Subcutaneous preadipocyte (primary cell): ENCODE measurements at places on chromosomes 1 and 21. TPM values are rescaled to one million over a fixed set of nuclear protein-coding genes. Genes with fewer than 3 reads are reported as not detected.

Gene MROH9
- 0.37 TPM in 1 of 2 replicates, not detected in the other for total RNA-seq

Gene TTC34
- 0.20 and 0.37 TPM in 2 replicates for total RNA-seq

Gene B3GALT6
- total RNA-seq, result 20.6 and 22.3 TPM in 2 replicates

Gene KCNC4
- total RNA-seq, result 1.1 and 1.4 TPM in 2 replicates

Gene SLFNL1
- under 0.01 and 0.20 TPM in 2 replicates for total RNA-seq

Gene PARS2
- total RNA-seq, result 4.4 and 5.9 TPM in 2 replicates

Gene RAB25
- total RNA-seq, result not detected in 2 replicates

Gene SAMSN1
- not detected in 2 replicates for total RNA-seq

Gene BLACAT1
- total RNA-seq, result under 0.01 TPM in 1 of 2 replicates, not detected in the other

Gene ALPL
- 7.3 TPM in 1 of 2 replicates, not detected in the other for total RNA-seq

Gene NDC1
- total RNA-seq, result 32.0 and 46.1 TPM in 2 replicates

Gene SMIM1
- 0.39 TPM in 1 of 2 replicates, not detected in the other for total RNA-seq

Gene LAPTM5
- total RNA-seq, result 0.37 and 0.39 TPM in 2 replicates

Gene WNT2B
- total RNA-seq, result 1.5 and 2.0 TPM in 2 replicates

Gene BCAR3
- 14.7 and 23.5 TPM in 2 replicates for total RNA-seq

Gene GJA5
- total RNA-seq, result under 0.01 and 0.37 TPM in 2 replicates

Gene AVPR1B
- not detected in 2 replicates for total RNA-seq

Gene PPIAL4G
- total RNA-seq, result not detected in 2 replicates

Gene IGSF21
- not detected in 2 replicates for total RNA-seq

Gene OLFML2B
- total RNA-seq, result 26.8 and 39.5 TPM in 2 replicates

Gene MNDA
- total RNA-seq, result not detected in 2 replicates

Gene DNAJC16
- 15.1 and 20.9 TPM in 2 replicates for total RNA-seq

Gene OLIG1
- total RNA-seq, result not detected in 2 replicates

Gene MYBPH
- 0.37 and 0.39 TPM in 2 replicates for total RNA-seq

Gene CFHR1
- total RNA-seq, result not detected in 2 replicates

Gene DPM3
- total RNA-seq, result 23.5 and 54.4 TPM in 2 replicates

Gene TESK2
- 1.1 and 1.2 TPM in 2 replicates for total RNA-seq

Gene TMEM269
- under 0.01 TPM in 1 of 2 replicates, not detected in the other for total RNA-seq

Gene GLIS1
- 1.5 and 3.3 TPM in 2 replicates for total RNA-seq

Gene MIER1
- 20.2 and 26.8 TPM in 2 replicates for total RNA-seq

Gene ETV3L
- not detected in 2 replicates for total RNA-seq

Gene PUM1
- total RNA-seq, result 65.0 and 74.3 TPM in 2 replicates

Gene KLHL21
- 63.9 and 79.0 TPM in 2 replicates for total RNA-seq

Gene RXRG
- total RNA-seq, result not detected in 2 replicates

Gene XPR1
- total RNA-seq, result 29.0 and 30.7 TPM in 2 replicates

Gene FCRL4
- total RNA-seq, result not detected in 2 replicates

Gene MPL
- total RNA-seq, result not detected in 2 replicates

Gene RAB3GAP2
- total RNA-seq, result 30.9 and 36.2 TPM in 2 replicates

Gene SYT14
- under 0.01 TPM in 1 of 2 replicates, not detected in the other for total RNA-seq
